Left lung (tissue), 14 donors: ENCODE measurements at places on chromosomes 3 and 15. TPM values are rescaled to one million over a fixed set of nuclear protein-coding genes. Genes with fewer than 3 reads are reported as not detected.
A peak's percentile ranks its signal among the peaks of the same experiment; 100 is the strongest.

DNA sequence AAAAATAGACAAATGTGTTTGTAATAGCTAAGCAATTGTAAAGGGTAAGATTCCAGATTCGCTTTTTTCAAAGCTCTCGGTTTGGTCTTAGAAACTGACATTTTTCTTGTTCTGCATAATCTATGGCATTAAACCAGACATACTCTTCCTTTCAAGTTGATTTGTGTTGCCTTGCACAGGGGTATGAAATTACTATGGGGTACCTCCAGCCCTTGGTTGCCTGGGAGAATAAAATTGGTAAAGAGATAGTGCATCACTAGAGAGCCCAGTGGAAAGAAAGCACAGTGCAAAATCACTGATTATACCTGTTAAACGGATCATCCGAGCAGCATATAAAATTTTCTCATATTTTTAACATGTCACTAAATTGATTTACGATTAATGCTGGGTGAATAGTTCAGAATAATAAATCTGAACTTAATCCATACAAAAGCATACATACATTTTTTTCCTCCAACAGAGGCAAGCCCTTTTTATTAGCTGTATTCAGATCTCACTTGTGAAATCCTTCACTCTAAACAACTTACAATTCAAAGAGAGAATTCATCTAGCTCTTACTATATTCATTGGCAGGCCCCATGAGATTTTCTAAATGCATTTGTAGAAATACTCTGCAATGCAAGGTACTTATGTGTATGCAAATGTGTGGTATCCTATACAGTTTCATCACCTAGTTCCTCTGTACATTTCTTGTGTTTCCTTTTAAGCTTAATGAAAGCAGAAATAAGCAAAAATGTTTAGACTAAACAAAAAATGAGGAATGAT lies 224.4 kb downstream of the ROBO1 start:
- H3K4me3 ChIP-seq = no peak overlapping the region
- DNase-seq = no peak
- H3K27ac ChIP-seq = no peak overlapping the region
- no peaks in the 10 kb centered on the region for H3K4me1 ChIP-seq

- no peak for DNase-seq
- peaks cover 18% of the 10 kb centered on the region for H3K4me1 ChIP-seq
- no peak overlapping the region for H3K4me3 ChIP-seq
- H3K27ac ChIP-seq = peak overlapping the region; percentile 68
Observed at GRCh38 chr3:37492977-37493471, 318.6 kb upstream of the LRRFIP2 start.

DHX30 gene
- 59.8 TPM for total RNA-seq

THAP10 gene
- 1.8 TPM for total RNA-seq

NSMCE3 gene
- total RNA-seq = 6.2 TPM

DNA sequence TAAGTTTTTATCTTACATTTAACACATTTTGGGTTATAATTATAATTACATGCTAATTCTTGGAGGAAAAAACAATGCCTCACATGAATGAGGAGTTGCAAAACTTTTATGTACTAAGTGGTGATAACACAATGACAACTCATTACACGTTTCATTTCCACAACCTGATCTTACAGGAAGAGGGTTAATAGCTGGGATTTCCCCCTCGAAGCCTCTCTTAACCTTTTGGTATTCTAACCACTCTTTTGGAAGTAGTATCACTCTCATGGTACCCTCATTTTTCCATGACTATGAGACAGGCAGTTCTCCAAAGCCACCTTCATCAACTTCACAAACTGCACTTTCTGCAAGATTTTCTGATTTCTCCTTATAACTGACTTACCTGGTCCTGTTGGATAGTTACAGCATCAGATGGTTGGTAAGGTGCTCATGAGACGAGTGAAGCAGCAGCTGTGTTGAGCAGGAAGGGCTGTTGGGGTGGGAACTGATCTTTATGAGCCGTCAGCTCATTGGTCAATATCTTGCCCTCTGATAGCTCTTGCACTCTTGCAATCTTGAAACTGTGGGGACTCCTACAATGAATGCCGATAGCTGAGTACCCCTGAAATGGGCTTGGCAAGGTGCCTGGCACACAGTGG lies 41.6 kb downstream of the ACAN start:
- no peaks in the 10 kb centered on the region for H3K36me3 ChIP-seq
- no peaks in the 10 kb centered on the region for H3K27me3 ChIP-seq
- H3K4me3 ChIP-seq = no peak overlapping the region
- H3K27ac ChIP-seq = no peak overlapping the region

DNA sequence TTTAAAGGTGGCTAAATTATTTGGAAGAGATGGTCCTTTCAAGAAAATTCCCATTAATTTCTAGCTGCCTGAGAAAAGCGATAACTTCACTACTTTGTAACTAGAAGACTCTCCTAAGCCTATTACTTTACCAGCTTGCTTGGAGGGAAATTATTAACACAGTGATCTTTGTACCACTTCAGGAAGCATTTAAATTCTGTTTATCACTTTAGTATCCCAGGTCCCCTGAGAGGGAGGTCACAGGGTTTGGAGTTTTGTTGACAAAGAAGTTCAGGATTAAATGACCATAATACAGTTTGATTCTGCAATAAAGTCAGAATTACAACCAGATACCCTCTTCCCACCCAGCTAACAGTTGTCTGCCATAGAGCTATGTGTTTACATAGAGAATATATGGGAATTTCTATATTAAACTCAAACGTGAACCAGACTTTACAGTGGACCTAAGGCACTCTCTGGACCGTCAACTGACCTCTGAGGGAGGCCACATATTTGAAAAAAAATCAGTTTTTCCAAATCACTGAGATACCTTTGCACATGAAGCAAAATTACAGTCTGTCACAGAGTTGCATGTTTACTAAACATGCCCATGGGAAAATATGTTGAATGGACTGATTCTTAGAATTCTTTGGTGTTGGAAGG lies 3.0 kb downstream of the SLC27A2 start:
- peaks cover 40% of the 10 kb centered on the region for H3K27me3 ChIP-seq
- H3K27ac ChIP-seq = no peak overlapping the region
- no peaks in the 10 kb centered on the region for H3K36me3 ChIP-seq
- peaks cover 21% of the 10 kb centered on the region for H3K4me1 ChIP-seq

P2RY13 gene
- total RNA-seq = 16.4 TPM

LRRC49 gene
- 4.2 TPM for total RNA-seq

DNA sequence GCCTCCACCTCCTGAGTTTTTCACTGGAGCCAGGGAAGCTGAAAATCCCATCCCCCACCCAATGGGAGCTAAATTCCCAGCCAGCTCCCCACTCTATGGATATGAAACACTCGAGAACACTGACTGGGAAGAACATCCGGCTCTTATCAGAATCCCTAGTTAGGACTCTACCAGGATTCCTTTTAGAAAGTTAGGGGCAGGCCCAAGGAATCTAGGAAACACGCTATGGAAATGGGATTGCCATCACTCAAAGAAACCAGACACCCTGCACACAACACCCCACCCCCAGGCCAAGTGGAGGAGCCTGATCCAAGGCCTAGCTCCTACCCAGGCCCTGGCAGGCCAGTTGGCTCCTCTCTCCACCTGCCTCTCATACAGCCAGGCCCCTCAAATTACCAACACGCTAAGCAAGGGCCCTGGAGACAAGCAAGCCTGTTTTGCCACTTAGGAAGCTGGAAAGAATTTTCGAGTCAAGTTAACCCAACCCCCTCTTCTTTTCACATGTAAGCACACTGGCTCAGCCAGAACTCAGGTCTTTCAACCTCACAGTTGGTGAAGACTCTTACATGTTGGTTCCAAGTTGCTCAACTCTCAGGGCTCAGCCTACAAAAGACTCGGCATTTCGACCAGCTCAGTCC lies 75.5 kb downstream of the RBPMS2 start:
- H3K27ac ChIP-seq = peak overlapping the region; percentile 81
- no peaks in the 10 kb centered on the region for H3K27me3 ChIP-seq
- no peaks in the 10 kb centered on the region for H3K36me3 ChIP-seq

SCG3 gene
- 0.12 TPM for total RNA-seq

DNA sequence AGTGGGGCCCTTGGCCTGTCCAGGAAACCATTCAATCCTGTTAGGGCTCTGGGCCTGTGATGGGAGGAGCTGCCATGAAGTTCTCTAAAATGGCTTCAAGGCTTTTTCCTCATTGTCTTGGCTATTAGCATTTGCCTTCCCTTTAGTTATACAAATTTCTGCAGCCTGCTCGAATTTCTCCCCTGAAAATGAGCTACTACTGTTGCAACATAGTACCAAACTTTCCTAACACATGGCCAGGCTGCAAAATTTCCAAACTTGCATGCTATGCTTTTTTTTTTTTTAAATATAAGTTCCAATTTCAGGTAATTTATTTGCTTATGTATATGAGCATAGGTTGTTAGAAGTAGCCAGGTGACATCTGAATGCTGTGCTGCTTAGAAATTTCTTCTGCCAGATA lies 560.8 kb upstream of the TBL1XR1 start:
- no peaks in the 10 kb centered on the region for H3K27me3 ChIP-seq
- no peaks in the 10 kb centered on the region for H3K36me3 ChIP-seq
- no peaks in the 10 kb centered on the region for H3K4me1 ChIP-seq
- no peak for DNase-seq

ITPKA gene
- total RNA-seq = 0.47 TPM

GRCh38 chr3:189058071-189058470 lies 113.7 kb upstream of the TPRG1 start:
- no peaks in the 10 kb centered on the region for H3K27me3 ChIP-seq
- no peaks in the 10 kb centered on the region for H3K36me3 ChIP-seq
- H3K4me3 ChIP-seq = no peak overlapping the region
- no peak for DNase-seq
